Colonic mucosa (tissue), 4 donors: ENCODE measurements at places on chromosomes 11 and 22. TPM values are rescaled to one million over a fixed set of nuclear protein-coding genes. Genes with fewer than 3 reads are reported as not detected.

GRCh38 chr11:92527467-92527866 lies 302.8 kb downstream of the FAT3 start:
- DNase-seq, result no peak

DNA sequence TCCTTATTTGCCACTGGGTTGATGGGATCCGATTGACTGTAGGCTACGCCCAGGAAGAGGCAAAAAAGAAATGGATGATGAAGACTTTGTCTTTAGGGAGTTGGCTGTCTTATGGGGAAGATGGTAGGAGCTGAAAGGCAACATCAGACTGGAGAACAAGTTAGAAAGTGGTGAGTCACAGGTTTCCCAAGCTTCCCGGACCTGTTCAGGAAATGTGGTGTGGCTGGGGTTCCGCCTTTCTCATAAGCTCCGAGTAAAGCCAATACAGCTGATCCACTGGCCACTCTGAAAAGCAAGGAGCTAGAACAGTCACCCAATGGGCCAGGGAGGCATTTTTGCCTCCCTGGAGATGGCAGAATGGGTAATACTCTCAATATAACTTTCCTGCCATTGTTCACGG lies 194.5 kb downstream of the SNX19 start:
- DNase-seq, result no peak

Gene KREMEN1
- 20.7 TPM for total RNA-seq

DNA sequence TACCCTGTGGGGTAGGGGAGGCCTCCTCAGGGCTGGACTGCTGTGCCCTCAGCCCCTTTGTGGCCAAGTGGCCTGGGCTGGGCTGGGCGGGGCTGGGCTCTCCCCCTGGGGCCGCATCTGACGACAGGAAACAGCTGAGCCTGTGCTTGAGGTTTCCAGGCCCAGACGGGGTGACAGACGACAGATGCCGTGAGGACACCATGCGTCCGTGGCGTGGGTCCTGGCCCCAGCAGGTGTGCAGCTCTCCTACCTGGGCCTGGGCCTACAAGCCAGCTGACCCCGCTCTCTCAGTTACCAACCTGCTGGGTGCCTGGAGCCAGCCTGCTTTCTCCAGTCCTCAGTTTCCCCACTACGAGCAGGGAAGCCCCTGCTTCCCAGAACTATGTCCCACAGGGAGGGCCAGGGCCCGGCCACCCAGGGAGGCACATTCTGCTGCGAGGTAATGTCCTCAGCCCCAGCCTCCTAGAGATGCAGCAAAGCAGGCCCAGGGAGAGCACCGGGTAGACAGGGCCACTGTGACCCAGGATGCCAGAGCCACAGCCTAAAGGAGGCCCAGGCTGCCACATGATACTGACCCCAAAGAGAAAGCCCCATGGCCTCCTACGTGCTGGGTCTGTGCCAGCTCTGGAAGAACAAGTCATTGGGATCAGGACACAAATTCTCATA lies 181.3 kb downstream of the IGLL1 start:
- DNase-seq, result no peak

- no peak for DNase-seq
Measured at GRCh38 chr11:41254966-41255365, 204.5 kb downstream of the LRRC4C start.

Gene FGF3
- total RNA-seq, result not detected

DNA sequence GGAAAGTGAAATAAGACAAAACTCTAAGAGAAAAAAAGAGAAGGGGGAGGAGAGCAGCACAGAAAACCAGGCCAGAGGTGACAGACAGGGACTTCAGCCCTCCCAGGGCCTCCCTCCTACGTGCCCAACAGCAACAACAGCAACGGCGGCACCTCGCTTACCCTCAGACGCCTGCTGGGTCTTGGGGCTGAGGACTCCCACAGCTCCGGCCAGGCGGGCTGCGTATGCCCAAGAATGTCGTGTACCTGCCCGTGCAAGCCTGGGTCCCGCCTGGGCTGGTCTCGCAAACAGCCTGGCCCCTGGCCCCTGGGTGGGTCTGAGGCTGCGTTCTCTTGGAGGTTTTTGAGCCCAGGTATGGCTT lies 30.5 kb downstream of the ARAP1 start:
- DNase-seq, result peak; percentile 62

Gene BAIAP2L2
- 59.1 TPM for total RNA-seq

- DNase-seq, result no peak
Measured at GRCh38 chr22:23233084-23233531, 52.8 kb downstream of the BCR start.

DNA sequence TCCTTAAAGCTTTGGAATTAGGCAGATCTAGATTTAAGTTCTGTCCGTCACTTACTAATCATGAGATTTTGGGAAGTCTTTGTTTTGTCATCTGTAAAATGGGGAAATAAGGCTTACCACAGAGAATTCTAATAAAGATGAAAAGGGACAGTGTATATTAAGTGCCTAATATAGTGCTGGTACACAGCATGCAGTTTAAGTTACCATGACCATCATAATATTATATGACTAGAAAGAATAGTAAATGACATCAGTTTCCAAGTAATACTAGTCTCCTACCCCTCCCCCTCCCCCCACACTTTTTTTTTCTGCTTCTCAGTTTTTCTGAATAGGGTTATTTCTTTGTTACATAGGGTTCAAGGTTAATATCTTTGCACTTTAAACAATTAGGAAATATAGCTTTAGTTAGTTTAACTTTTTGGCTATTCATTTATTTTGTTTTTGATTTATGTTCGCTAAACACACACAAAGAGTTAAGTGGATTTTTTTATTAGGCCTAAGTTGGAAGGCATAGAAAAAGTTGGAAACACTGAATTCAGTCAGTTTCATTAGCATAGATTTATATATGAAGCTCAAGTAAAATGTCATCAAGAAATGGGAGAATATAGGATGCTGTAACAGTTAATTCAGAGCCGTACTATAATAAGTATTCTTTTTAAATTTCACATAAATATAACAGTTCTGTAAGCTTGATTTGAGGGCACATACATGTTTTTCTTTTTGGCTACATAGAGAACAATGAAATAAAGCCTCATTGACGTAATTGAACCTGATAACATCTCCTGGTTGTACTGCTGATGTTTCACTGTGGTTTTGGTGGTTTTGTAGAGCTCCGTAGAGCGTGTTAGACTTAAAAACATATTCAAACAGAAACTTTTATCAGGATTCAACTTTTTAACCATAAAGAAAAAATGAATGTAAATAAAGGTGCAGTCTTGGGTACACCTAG lies 121.2 kb downstream of the PDE3B start:
- no peak for DNase-seq

DNA sequence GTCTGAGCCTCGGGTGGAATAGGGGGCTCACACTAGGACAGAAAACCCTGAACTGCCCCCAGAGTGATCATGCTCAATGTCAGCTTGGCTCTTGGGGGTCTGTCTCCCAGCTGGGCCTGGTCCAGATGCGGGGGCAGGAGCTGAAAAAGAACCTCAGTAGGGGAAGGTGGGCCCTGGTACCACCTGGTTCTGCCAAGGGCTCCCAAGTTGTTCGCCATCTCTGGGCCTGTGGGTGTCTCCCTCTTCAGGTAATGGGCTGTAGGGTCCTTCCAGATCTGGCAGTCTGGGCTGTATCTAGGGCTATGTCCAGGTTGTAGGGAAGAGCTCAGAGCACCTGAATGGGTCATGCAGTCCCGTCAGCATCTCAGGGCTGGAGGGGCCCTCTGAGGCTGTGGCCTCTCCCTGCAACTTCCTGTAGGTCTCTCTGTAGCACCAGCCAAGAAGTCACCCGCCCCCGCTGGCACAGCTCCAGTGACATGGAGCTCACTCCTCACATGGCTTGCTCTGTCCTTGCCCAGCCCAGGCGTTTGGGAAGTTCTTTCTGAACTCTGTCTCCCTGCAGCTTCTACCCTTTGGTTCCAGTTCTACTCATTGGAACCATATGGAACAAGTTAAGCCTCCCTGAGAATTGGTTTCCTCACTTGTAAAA lies 33.0 kb upstream of the SOX10 start:
- DNase-seq, result peak; percentile 76

GRCh38 chr11:72024069-72024754 lies 25.5 kb downstream of the IL18BP start:
- no peak for DNase-seq

DNA sequence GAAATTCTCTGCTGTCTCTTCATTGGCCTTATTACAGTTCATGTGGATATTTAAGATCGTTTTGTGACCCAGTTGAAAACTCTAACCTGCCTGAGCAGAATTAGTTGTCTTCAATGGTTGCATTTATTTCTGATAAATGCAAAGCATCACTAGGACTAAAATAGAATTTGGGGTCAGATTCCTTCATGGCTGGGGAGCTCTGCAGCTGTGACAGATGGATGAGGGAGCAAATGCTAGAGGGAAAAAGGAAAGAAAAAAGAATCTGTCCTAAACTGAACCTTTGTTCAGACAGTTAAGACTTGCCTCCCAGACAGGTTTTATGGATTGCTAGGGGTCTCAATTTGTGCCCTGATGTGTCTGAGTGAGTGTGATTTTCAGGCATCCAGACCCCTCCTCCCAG lies 113.0 kb downstream of the SYT9 start:
- DNase-seq, result no peak

Gene OTOG
- total RNA-seq, result not detected

Gene SCN4B
- total RNA-seq, result 0.59 TPM

GRCh38 chr11:34037016-34037415 lies 14.5 kb upstream of the CAPRIN1 start:
- no peak for DNase-seq

- no peak for DNase-seq
Measured at GRCh38 chr11:35078470-35078735, 60.6 kb upstream of the CD44 start.

DNA sequence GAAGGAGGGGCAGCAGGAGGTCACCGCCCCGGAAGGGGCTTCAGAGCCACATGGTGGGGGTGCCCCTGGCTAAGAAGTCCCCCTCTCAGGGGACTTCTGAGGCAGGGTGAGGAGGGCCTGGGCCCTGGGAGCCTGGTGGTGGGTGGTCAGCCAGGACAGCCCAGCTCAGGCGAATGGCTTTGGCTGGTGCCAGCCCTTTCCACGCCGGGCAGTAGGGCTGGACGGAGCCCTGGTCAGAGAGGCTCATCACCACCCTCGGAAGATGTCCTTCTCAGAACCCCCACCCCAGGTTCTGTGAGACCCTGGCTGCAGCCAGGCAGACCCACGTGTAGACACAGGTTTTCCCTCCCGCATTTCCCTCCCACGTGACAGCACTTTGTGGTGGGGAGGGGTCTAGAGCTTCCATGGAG lies 35.9 kb downstream of the OSBPL5 start:
- DNase-seq, result no peak

GRCh38 chr11:128288368-128288767 lies 299.0 kb downstream of the ETS1 start:
- no peak for DNase-seq

Gene FAM181B
- 0.32 TPM for total RNA-seq

- DNase-seq, result no peak
Measured at GRCh38 chr11:128615076-128615475, 27.7 kb upstream of the ETS1 start.

DNA sequence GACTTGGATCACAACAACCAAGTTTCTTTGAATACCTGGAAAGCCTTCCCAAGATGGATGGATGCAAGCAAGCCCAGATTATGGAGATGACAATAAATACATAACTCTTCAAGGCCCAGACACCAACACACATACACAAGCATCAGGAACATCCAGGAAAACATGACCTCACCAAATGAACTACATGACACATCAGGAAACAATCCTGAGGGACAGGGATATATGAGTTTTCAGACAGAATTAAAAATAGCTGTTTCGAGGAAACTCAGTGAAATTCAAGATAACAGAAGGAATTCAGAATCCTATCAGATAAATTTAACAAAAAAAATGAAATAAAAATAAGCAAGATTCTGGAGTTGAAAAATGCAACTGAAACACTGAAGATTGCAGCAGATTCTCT lies 659.4 kb downstream of the METTL15 start:
- DNase-seq, result no peak

GRCh38 chr11:126601136-126601535 lies 245.7 kb downstream of the ST3GAL4 start:
- no peak for DNase-seq

Gene SCUBE1
- 5.6 TPM for total RNA-seq

- no peak for DNase-seq
Measured at GRCh38 chr11:49505231-49505630, 296.8 kb upstream of the FOLH1 start.

DNA sequence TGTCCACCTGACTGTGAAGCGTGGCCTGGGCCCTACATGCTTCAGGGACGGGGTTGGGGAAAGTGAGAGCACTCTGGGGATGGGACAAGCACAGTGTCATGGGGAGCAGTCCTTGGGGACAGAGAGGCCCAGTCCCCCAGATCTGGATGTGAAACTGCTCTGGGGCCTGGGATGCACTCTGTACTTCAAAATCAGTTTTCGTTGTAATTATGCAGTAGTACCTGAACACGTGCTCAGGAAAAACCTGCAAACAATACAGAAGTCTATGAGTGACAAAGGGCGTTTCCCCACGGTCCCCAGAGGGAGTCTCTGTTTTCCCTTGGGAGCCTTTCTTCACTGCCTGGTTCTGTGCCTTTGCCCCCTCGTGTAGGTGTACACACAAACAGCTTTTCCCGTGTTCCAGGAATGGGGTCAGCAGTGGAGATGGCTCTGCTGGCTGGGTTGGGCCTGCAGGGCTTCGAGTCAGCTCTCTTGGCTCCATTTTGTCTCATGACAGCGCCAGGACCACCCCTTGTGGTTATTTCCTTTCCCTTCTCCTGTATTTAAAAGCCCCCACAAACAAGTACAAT lies 5.2 kb upstream of the TNFRSF13C start:
- DNase-seq, result no peak

Gene A4GALT
- total RNA-seq, result 8.7 TPM

Gene PRODH
- 11.6 TPM for total RNA-seq

GRCh38 chr11:1491379-1491778 lies 4.8 kb upstream of the MOB2 start:
- no peak for DNase-seq

Gene LRRC56
- 2.8 TPM for total RNA-seq

DNA sequence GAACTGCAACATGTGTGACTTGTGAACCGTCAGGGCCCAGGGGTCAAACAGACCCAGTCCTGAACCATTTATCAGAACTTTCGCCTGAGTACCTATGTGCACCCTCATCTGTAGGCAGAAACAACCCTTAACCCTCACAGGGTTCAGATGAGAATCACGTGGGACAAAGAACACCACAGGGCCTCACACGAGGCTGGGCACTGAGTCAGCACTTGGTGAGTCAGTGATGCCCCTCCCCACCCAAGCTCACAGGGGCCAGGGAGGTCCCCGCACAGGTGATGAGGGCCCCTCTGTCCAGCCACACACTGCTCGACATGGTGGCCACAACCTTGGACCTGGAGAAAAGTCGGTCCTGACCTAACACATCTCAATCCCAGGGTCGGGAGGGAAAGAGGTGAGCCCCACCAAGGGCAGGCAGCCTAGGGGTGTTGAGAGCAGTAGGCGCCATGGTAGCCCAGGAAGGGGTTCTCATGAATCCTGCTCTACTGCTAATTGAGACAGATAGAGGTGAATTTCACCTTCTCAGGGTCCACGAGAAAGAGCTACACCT lies 176.4 kb downstream of the SHANK2 start:
- DNase-seq, result no peak

GRCh38 chr11:46335890-46336562 lies 11.2 kb upstream of the DGKZ start:
- DNase-seq, result no peak

Gene TRPC6
- 0.37 TPM for total RNA-seq
